ENCODE measurements at places on chromosomes 3 and 15.

DNA sequence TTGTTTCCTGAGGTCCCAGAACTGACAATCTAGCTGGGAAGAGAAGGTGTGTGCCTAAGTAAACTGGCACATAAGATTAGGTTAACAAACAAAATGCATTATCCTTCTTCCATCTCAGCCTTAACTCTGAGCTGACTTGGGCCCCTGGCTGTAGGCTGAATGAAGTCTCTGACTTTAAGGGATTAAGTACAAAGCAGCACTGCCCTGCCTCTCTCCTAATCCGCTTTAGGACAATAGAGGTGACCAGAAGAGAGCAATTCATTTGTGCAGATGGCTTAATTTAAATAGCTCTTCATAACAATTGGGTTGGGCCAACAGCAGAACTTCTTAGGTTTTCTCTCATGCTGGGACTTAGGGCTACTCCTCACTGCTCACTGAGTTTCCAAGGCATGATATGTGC, 181.6 kb upstream of the SOX14 start:
- no peak for DNase-seq

GRCh38 chr3:142962520-142963233, 797 bp downstream of the PAQR9 start:
- DNase-seq = no peak

DNA sequence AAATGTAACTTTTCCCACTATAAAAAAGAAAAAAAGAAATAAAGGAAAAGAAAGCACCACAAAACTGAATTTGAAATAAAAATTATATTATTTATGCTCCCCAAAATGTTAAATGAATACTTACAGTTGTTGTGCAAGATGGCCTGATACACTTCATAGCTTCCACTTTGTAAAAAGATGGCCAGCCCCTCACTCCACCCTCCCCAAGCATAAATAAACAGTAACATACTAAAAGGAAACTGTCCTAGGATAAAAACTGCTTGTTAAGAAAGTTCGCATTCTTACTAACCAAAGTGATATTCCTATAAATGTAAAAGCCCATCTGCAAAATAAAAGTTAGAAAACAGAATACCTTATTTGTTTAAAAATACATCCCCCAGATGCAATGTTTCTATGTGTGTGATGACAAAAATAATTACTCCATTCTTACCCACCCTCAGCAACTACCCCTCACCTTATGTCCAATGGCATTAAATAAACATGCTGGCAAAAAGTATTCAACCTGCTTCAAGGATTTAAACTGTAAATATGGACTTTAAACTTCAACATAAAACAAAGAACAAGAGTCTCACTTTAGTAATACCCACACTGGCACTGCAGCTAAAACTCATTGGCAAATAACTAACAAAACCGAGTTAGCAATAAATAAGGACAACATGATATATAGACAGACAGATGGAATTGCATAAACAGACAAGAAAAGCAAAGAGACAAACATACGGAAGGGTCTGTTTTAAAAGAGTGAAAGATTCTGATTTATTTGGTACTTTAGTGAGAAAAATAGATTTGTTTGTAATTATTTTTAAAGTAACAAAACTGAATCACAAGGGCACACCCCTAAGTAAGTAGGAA, 47.7 kb downstream of the ZBTB20 start:
- DNase-seq = no peak

DNA sequence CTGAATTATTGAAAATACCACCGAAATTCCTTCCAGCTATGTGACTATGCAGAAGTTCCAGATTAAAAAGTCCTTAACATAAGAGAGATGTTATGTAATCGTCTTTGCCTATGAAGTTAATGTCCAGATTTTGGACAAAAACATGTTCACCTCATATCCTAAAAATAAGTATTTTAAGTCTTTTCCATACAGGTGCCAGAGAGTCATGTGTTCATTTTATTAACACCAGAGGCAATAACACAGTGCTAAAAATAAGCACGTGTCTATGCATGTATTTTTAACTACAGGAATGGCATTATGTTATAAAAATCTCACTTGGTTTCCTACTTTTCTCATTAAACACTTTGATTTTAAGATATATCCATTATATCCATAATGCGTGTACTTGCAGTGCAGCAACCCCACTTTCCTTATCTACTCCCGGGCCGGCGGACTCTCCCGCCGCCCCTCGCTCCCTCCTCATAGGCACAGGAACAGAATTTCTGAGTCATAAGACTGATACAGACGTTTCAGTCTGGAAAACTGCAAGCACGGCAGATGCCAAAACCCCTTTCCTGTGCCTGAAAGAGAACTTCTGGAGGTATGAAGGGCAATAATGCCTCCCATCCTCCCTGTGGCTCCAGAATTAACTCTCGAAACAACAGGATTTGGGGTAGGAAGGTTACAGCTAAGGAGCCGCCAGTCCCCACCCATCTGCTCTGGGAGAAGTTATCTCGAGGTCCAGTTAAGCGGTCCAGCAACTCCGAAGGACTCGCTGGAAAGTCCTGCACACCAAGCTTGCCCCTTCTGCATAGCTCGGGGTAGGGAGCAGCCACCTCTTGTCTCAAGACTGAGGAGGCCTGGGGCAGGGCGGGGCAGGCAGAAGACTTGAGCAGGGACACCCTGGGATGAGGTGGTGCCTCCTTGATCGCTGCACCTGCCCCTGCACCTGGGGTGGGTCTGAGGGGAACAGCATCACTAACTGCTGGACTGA, 22.3 kb upstream of the PSTPIP1 start:
- no peak for DNase-seq

- DNase-seq = no peak
Observed at GRCh38 chr3:51985063-51985462, 1.7 kb downstream of the ACY1 start.

DNA sequence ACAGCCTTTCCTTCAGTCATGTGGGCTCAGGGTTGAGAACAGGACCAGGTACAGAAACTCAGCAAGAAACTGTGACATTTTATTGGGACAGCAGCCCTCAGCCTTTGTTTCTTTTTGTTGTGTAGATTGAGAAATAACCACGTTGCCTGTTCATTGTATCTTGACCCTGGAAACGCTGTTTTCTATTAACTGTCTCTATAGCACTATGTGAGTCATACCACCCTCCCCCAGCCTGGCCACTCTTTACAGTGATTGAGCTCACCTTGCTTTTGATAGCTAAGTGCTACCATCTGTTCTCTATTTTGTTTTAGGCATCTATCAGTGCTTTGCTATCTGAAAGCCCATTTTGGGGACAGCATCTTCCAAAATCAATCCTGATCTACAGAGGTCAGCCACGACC, 127.9 kb downstream of the CD47 start:
- DNase-seq = no peak

- no peak for DNase-seq
Observed at GRCh38 chr3:52843108-52843865, 8.5 kb upstream of the MUSTN1 start.

DNA sequence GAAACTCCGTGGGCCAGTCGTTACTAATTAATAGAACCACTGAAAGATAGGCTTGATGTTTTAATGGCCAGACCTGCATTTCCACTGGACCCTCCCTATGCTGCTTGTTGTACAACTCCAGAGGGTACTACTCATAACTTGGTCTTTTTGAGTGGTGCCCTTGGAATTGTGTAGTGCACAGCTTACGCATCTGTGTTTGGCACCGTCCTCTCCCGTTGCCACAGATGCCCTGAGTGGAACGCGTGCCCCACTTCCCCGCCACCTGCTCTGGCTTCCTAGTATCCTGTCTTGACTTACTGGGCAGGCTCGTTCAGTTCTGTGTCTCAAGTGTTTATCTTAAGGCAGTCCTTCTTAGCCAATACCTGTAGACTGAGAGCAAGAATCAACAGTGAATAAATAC, 78.7 kb downstream of the USP13 start:
- DNase-seq = no peak

GRCh38 chr3:195196266-195196665, 74.7 kb downstream of the XXYLT1 start:
- peak; percentile 56 for DNase-seq

DNA sequence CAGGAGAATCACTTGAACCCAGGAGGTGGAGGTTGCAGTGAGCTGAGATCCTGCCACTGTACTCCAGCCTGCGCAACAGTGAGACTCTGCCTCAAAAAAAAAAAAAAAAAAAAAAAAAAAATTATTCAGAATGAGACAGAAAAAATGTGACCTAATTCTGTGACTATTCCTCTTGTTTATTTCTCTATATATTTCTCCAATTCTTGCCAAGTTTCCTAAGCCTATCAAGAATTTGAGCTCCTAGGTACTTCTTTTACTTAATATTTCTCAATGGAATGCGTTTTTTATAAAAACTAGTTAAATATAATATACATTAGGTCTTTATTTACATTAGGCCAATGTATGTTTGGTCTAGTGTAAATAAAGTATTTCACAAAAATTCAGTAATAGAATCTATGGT, 86.8 kb downstream of the NAALADL2 start:
- no peak for DNase-seq

DNA sequence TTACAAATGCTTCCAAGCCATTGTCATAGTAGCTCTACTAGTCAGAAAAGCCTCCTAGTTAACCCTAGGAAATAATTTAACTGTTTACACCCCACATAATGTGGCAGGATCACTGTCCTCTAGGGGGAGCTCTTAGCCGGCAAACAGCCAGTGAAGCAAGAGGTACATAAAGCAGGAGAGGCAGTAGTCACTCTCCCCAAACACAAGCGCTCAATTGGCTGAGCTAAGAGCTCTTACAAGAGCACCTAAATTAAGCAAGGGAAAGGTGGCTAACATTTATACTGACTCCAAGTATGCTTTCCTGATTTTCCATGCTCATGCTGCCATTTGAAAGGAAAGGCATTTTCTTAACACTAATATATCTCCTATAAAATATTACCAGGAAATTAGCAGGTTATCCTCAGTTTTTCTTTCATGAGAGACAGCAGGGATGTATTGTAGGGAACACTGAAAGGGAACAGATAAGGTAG, 37.6 kb downstream of the NCEH1 start:
- peak; percentile 82 for DNase-seq

DNA sequence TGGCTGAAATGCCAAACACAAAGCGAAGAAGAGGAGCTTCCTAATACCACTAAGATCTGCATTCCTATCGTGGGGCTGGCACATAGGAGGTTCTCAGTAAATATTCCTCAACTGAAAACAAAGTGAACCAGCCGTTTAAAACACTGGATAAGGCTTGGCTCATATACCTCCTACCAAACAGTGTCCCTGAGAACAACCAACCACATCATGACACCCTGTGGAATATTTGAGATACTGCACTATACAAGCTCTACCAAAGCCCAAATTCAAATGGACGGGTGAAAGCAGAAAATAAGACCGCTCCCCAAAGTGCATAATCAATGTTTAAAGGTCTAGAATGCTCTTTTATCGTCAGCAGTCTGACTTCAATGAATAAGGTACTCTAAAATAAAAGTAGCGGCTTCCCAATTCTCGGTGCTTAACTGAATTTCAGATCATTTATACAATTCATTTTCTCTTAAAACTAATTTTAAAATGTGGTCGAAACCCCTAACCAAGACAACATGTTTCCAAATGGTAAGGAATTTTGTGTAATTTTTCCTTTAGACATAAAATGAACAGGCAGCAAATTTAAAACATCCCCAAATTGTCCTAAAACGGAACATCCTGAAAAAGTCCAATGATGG, 425.8 kb downstream of the ERC2 start:
- peak; percentile 30 for DNase-seq

GRCh38 chr15:63971427-63971805, 74.9 kb downstream of the DAPK2 start:
- no peak for DNase-seq

DNA sequence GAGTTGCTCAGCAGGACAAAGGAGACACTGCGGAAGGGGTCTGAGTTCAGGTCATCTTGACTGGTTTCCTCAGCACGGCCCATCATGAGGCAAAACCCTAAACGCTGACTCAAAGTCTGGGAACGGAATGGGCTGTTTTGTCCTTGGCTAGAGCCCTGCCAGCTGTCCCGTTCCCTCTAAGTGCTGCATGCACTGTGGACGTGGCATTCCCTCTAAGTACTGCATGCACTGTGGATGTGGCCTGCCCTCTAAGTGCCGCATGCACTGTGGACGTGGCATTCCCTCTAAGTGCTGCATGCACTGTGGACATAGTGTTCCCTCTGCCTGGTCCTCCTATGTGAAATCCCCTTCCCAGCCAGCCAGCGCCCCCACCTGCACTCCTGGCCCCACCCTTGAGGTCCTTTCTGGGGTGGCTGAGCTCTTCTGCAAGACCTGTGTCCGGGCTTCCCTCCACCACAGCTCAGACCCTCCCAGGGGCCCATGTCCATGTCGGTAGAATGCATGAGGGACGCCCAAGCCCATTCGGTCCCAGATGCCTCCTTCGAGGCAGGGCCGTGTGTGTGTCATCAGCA, 36.7 kb downstream of the TM2D3 start:
- no peak for DNase-seq

- DNase-seq = no peak
Observed at GRCh38 chr3:196524527-196524926, 9.4 kb upstream of the SMCO1 start.

DNA sequence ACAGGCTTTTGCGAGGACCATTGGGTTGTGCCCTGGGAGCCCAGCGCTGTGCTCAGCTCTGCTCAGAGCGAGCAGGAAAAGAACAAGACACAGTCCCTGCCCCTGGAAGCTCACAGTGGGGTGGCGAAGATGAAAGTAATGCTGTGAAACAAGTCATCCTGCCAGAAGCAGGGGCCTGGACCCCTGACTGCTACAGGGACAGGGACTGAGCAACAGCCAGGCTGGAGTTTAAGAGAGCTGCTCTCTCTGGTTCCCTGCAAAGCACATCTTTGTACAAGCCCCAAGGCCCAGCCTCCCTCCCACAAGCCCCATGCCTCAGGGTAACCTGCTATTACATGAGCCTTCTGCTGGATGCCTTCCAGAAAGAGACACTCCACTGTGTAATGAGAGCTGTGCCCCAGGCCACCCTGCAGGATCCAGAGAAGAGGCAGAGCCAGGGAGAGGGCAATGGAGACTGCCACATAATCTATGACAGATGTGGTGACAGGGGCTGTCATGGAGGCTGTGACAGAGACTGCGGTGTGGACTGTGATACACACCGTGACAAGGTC, 7.1 kb upstream of the HCN4 start:
- peak; percentile 4 for DNase-seq

GRCh38 chr3:138355071-138355470, 6.7 kb downstream of the MRAS start:
- no peak for DNase-seq

DNA sequence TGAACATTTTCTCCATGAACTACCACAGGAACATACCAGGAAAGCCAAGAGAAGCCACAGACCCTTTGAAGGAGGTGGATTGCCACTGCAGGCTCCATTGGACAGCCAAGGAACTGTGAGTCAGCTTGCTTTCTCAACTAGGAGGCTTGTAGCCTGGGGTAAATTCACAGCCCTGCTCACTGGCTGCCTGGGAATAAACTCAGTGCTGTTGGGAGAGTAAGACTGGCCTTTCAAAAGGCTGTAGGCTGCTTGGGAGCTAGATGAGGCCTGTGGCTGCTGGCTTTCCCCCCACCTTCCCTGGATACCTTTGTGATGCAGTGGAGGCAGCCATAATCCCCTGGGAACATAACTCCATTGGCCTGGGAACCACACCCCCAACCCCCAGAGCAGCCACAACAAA, 223.5 kb upstream of the RBMS3 start:
- DNase-seq = peak; percentile 75

- no peak for DNase-seq
Observed at GRCh38 chr3:194622621-194623340, 10.4 kb downstream of the TMEM44 start.

- no peak for DNase-seq
Observed at GRCh38 chr3:182357928-182358327, 435.4 kb upstream of the ATP11B start.

- DNase-seq = peak; percentile 55
Observed at GRCh38 chr3:120438665-120439370, 12.0 kb downstream of the FSTL1 start.

Data from HFFc6 (cell line).